ENCODE measurements at places on chromosomes 5 and 9. TPM values are rescaled to one million over a fixed set of nuclear protein-coding genes. Genes with fewer than 3 reads are reported as not detected.

DNA sequence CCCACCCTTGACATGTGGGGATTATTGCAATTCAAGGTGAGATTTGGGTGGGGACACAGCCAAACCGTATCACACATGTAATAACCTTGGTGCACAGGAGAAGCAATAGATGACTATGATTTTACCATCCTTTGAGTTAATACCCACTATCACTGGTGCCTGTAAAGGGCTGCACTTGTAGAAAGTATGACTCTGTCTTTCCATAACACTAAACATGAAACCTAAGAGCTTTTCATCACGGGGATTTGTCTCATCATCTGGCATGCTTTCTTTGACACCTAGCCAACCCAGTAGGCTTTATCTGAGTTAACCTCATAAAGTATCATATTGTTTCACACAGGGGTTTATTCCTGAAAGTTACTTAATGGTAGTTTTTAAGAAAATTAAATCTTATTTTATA is 188.9 kb upstream of the TNC start:
- DNase-seq, result no peak

Gene FCN2
- not detected for total RNA-seq

Gene TUSC1
- total RNA-seq, result 2.4 TPM

GRCh38 chr5:31638345-31638744 is 586 bp upstream of the PDZD2 start:
- no peak for DNase-seq

All from endodermal cell (in vitro differentiated cells).